Activated T-cell treated with anti-CD3 and anti-CD28 coated beads, Interleukin-2, amount 50 U/mL, for 48 hours (primary cell): ENCODE measurements at places on chromosomes 16 and 17.

- DNase-seq = no peak
These were observed 17.5 kb upstream of the TFAP4 start for GRCh38 chr16:4290236-4290830.

DNA sequence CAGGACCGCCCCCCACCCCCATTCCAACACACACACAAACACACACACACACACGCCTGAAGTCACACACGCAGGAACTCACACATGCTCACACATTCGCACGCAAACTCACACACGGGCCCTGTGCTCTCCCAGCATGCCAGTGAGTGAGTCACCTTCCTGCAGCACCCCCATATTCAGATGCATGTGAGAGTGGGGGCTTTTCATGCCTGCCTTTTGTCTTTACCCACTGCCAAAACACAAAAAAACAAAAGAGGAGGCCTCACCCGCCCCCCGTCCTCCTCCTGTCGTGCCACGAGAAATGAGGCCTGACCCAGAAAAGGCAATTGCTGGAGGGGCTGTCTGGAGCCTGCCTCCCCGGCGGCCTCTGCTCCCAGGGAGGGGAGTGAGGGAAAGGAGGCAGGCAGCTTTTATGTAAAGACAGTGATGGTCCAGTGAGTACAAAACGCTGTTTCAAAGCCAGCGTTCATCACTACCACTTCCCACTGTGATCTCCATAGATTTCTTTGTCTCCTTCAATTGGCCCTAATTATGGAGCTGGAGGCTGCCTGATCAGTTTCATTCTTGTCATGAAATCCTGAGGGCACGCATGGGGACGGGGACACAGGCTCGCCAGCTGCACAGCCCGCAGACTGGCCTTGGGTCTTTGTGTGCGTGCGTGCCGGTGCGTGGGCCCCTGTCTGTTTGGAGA, 29.5 kb upstream of the GSE1 start:
- peak; percentile 31 for DNase-seq

GRCh38 chr16:30946671-30947540, 2.0 kb upstream of the ORAI3 start:
- no peak for DNase-seq

DNA sequence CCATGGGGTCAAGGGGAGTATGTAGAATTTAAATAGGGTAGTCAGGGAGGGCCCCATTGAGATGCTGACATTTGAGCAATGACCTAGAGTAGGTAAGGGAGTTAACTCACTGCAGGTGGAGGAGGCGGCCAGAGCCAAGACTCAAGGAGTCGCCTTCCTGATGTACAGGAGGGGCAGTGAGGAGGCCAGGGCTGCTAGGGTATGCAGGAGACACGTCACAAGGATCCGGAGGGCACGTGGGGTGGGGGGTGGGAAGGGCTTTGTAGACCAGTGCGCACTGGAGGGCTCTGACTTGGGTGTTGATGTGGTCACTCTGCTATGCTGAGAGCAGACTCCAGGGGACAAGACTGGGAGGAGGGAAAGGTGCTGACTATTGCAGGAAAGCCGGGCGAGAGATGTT, 37.5 kb downstream of the SPECC1 start:
- no peak for DNase-seq

DNA sequence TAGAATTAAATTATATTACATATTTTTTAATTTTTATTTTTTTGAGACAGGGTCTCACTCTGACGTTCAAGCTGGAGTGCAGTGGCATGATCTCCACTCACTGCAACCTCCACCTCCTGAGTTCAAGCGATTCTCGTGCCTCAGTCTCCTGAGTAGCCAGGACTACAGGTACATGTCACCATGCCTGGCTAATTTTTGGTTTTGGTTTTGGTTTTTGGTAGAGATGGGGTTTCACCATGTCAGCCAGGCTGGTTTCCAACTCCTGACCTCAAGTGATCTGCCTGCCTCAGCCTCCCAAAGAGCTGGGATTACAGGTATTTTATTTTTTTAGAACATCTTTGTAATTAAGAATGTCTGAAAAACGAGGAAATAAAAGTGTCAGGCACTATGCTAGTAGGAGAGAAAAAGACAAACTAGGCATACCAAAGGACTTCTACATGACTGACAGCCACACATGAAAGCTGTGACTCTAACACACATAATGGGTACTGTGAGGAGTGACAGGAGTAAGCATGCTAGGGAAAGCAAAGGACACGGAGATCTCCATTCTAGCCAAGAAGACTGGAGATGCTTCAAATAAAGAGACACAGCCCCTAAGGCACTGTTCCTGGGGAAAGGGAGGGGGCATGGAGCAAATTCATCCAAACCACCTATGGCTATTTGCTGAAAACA, 7.3 kb downstream of the GNA13 start:
- DNase-seq = no peak

GRCh38 chr17:67994817-67995569, 1.3 kb downstream of the C17orf58 start:
- no peak for DNase-seq

- no peak for DNase-seq
These were observed 410.0 kb downstream of the MAF start for GRCh38 chr16:79190542-79190941.

GRCh38 chr17:78684026-78684425, 98.0 kb downstream of the CYTH1 start:
- DNase-seq = no peak

DNA sequence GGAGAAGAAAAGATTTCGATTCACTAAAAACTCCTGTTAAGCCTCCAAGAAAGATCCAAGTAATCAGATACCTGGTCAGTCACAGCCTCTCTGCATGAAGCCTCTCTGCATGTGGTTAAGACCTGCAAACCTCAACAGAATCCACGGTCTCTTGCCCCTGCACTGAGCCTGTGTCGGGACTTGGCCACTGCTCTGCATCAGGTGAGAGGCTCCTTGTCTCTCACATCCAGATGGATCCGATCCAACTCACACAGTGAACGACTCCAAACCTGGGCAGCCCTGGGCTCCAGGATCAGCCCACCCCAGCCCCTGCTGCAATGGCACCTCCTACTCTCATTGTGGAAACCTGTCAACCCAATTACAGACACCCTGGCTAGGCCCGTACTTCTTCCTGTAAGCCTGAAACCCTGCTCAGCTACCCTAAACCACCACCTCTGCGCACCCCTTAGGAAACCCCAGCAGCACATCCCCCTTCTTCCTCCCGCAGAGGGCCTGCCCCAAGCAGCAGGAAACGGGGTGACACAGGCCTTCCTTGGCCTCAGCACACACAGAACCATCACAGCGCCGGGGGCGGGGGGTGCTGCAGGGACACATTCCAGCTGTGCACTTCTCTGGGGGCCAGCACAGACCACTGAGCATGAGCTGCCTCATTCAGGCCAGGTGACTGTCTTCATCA, 129.5 kb downstream of the ANKRD11 start:
- DNase-seq = peak; percentile 87

- peak; percentile 63 for DNase-seq
These were observed 117.4 kb downstream of the IRF8 start for GRCh38 chr16:86016201-86016965.

GRCh38 chr16:17511340-17511739, 40.6 kb upstream of the XYLT1 start:
- no peak for DNase-seq

- no peak for DNase-seq
These were observed 203.3 kb downstream of the ZNF423 start for GRCh38 chr16:49652456-49653172.

- DNase-seq = no peak
These were observed 2.9 kb upstream of the MT1M start for GRCh38 chr16:56629531-56629930.

- no peak for DNase-seq
These were observed 123.1 kb downstream of the OR1D5 start for GRCh38 chr17:2940352-2940751.

- no peak for DNase-seq
These were observed 23.3 kb downstream of the ZC3H18 start for GRCh38 chr16:88593489-88593888.

DNA sequence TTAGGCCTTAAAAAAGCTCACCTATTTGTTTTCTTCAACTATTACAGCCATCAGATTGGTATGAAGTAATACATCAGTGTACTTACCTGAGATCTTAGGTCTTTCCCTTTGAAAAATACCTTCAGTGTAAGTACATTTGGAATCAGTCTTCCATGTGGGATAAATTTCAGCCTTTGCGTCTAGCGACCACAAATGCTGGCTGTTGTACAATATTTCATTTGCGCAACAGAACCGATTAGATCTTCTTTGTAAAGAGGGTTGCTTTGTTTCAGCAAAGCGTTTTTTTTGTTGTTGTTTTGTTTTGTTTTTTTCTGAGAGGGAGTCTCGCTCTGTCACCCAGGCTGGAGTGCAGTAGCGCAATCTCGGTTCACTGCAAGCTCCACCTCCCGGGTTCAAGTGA, 394.0 kb downstream of the CPPED1 start:
- no peak for DNase-seq
